Activated CD4-positive, alpha-beta T cell treated with anti-CD3 and anti-CD28 coated beads for 24 hours (primary cell): ENCODE measurements at places on chromosomes 5 and 9.
A peak's percentile ranks its signal among the peaks of the same experiment; 100 is the strongest.

- DNase-seq, result no peak
These were observed 16.9 kb downstream of the SEMA4D start for GRCh38 chr9:89480825-89481537.

DNA sequence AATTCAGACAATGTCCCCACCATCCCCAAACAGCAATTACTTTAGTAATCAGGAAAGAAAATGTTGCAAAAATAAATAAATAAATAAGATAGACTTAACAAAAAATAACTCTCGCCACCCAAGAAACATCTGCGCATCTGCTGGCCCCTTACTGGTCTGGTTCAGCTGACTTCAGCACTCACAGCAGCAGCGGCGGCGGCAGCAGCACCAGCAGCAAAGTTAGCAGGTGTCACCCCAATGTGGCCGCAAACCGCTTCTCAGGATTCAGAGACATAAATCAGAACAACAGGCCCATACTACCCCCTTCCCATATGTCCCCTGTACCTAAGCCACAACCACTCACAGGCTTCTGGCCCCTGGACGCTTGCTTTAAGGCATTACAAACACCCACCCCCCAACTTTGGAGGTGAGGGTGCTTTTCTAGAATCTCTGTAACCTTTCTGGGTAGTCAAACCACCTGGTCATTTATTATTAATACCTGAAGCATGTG lies 593.0 kb downstream of the BNC2 start:
- DNase-seq, result no peak

GRCh38 chr9:129597355-129598088 lies 23.4 kb downstream of the C9orf50 start:
- no peak for DNase-seq

- DNase-seq, result no peak
These were observed 8.4 kb downstream of the PSD2 start for GRCh38 chr5:139803978-139804377.

- no peak for DNase-seq
These were observed 24.7 kb downstream of the POU4F3 start for GRCh38 chr5:146363161-146363874.

DNA sequence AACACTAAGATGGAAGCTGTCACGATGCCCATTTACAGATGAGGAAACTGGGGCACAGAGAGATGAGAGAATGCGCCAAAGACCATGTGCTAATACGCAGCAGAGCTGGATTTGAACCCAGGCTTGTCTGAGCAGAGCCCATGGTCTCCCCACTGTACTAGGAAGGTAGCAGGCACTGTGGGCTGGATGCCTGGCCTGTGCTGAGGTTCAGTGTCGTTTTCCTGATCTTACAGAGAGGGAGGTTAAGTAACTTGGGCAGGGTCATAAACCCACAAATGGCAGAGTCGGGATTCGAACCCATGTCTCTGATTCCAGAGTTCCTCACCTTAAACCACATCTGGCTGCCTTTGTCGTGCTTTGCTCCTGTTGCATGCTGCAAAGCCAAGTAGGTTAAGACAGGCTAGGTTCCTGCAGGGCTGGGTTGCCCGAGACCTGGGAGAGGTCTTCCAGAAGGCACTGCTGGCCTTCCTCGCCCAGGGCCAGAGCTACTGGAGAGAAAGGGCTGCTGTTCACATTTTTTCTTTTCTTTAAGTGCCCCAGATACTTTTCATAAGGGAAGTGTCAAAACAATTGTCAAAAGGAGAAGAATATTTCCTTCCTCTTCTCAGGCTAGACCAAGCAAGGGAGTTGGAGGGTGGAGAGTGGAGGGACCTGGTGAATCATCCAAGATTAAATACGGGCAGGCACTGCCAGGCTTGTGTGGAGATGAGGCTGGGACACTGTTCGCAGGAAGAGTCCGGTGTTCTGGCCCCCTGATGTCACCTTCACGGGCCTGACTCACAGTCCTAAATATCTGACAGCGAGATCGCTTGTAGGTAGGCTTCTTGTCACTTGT lies 3.2 kb downstream of the NEK6 start:
- no peak for DNase-seq

GRCh38 chr5:176560364-176560763 lies 11.2 kb downstream of the CDHR2 start:
- no peak for DNase-seq

GRCh38 chr5:126544087-126544740 lies 50.8 kb downstream of the ALDH7A1 start:
- peak; percentile 2 for DNase-seq

- no peak for DNase-seq
These were observed 91.8 kb upstream of the ACO1 start for GRCh38 chr9:32292611-32293010.

- DNase-seq, result no peak
These were observed 14.7 kb downstream of the MTMR12 start for GRCh38 chr5:32298059-32298415.

DNA sequence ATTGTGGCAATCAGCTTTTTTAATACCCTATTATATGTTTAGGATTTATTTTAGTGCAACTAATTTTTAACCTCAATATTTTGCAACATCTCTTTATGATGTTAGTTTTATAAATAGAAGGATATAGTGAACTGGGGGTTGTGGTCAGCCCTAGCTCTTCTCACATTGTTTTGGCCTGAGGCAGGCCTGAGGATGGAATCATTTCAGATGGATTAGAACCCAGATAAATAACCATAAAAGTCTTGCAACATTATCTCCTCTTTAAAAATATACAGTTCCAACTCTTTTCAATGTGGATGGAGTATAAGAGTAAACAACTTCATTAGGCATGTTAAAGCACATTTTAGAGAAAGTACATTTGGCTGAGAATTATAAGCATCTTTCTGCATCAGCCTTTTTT lies 522.7 kb downstream of the NR2F1-AS1 start:
- DNase-seq, result no peak

GRCh38 chr9:33408087-33408486 lies 5.7 kb upstream of the AQP7 start:
- no peak for DNase-seq

- no peak for DNase-seq
These were observed 25.4 kb upstream of the EXOC3 start for GRCh38 chr5:417301-418161.

GRCh38 chr5:177366528-177367322 lies 9.0 kb downstream of the RGS14 start:
- no peak for DNase-seq

DNA sequence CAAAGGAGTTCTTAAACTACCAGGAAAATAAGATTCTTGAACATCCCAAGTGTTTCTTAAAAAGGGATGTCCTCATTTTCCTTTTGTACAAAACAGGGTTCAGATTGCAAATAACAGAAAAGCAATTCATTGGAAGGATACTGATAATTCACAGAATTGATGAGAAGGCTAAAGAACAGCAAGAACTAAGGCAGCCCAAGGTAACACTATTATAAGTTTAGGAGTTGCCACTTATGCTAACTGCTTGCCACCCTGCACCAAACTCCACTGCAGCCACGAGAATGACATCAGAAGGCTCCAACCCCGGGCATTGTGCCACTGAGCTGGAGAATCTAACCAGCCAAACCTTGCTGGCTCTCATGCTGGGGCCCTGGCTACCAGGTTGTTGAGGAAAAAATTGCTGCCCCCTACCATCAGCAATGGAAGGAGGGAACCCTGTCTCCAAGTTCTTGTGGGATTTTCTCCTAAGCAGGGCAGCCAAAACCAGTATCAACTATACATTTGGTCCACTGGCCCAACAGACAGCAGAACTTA lies 123.4 kb downstream of the ARL15 start:
- no peak for DNase-seq
